ENCODE measurements at places on chromosomes 16 and 17.
A peak's percentile ranks its signal among the peaks of the same experiment; 100 is the strongest.

- no peak for DNase-seq
Observed at GRCh38 chr17:67517325-67517724, 140.2 kb downstream of the PITPNC1 start.

- DNase-seq = no peak
Observed at GRCh38 chr17:39871801-39872200, 3.8 kb downstream of the ZPBP2 start.

DNA sequence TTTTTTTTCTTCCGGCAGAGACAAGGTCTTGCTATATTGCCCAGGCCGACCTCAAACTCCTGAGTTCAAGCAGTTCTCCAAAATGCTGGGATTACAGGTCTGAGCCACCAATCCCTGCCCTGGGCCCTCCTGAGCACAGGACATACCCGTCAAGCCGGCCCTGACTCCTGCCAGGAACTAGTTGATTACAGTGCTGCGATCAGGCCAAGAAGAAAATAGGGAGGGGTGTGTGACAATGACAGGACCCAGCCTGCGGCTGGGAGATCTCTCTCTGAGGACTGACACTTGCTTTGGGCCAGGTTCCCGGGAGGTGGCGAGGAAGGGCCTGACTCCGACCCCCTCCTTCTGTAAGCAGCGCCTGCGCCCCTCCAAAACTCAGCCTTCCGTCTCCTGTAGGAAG is 276.6 kb downstream of the MRTFB start:
- no peak for DNase-seq

DNA sequence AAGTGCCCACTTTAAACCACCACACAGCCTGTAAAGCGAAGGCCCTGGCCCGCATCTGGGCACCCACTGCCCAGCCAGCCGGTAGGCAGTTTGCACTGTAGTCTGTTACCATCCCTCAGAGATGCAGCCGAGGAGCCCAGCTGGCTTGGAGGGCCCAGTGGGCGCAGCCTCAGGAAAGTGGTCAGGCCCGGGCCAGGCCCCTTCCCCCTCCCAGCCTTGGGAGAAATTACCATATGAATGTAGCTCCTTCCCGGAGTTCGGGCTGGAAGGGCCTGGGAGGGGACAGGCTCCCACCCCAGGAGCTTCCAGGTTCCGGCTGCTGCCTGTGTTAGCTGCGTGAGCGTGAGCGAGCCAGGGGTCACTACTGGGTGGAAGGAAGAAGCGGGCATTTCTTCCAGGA is 325.4 kb downstream of the SEC14L1 start:
- no peak for DNase-seq

GRCh38 chr17:80913928-80914821 is 77.5 kb upstream of the CHMP6 start:
- no peak for DNase-seq

- DNase-seq = no peak
Observed at GRCh38 chr16:66083171-66083570, 283.3 kb upstream of the CDH5 start.

DNA sequence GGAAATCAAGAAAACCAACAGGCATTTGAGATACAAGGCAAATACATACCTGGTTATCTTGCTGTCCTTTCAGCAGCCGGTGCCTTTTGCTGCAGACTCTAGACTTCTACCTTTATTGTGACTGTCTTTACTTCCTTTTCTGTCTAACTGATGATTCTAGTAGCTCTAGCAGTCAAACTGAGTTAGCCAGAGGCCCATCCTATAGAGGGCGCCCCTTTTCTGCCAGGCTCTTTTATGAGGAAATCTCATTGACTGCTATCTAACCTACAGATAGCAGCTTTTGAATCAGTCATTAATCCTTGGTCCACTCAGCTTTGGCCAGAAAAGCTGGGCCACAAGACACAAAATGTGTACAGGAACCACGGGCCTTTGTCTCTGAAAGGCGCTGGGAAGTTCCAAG is 87.5 kb upstream of the WSB1 start:
- peak; percentile 34 for DNase-seq

- no peak for DNase-seq
Observed at GRCh38 chr17:31297090-31297489, at the start of gene OMG. Gene OMG (minus strand): TSS chr17:31297239. CDS start chr17:31296331, 908 bp downstream.

GRCh38 chr17:51435641-51436091 is 175.3 kb downstream of the UTP18 start:
- DNase-seq = peak; percentile 36

DNA sequence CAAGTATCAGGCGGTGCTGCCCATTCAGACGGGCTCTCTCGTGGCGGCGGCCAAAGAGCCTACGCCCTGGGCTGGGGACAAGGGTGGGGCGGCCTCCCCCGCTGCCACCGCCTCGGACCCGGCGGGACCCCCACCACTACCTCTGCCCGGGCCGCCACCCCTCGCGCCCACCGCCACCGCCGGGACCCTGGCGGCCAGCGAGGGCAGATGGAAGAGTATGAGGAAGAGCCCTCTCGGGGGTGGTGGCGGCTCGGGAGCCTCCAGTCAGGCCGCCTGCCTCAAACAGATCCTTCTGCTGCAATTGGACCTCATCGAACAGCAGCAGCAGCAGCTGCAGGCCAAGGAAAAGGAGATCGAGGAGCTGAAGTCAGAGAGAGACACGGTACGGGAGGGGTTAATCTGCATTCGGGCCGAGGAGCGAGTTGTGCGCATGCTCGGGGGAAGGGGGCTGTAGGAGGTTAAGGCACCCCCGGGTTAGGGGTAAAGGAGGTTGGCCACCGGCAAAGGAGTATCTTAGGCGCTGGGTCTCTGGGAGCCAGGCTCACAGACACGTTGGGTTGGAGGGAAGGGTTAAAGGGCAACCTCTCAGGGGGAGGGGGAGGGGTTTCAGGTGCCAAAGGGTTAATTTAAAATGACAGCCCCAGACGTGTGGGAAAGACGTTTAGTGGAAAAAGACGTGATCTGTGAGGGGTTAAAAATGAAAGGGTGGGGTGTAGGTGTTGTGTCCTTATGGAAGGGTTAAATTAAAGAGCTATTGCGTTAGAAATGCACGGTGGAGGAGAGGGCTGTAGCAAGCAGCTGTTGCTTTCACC is 1.4 kb downstream of the MSL1 start:
- no peak for DNase-seq

GRCh38 chr17:30534938-30535921 is 58.0 kb downstream of the GOSR1 start:
- DNase-seq = no peak

DNA sequence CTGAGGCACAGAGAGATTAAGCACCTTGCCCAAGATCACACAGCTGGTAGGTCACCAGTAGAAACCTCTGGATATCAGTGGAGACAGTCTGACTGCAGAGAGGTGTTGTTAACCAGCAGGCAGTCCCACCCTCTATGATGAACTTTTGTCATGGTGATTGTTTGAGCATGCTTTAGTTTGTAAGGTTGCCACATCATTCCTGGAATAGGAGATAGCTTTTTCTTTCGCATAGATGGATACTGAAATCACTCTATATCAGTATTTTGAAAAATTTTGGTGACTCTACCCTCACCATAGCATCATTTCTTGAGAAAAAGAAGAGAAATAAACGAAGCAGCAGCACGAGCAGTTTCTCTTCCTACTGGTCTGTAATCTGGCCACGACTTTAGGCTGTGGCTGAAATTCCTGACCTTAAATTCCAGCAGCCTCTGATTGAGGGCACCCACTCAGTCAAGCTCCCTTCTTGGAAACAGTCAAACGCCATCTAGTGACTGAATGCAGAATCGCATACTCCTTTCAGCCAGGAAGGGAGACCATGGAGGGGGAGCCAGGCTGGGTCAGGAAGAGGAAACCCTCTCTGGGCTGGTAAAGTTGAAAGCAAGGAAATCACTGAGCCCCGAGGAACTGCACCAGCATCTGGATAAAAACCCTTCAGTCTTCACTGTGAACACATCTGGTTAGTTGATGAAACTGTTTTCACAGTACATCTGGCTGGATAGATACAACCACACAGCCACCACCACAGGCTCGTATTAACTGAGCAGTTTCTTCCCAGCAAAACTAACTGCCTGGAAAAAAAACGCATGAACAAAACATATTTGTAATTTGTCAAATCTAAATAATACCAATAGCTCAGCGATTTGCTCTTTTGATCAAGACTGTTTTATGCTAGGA is 108.5 kb upstream of the XYLT1 start:
- DNase-seq = peak; percentile 39
